CD4-positive, alpha-beta T cell treated with Interleukin-1 beta for 1 hour (primary cell): ENCODE measurements at places on chromosomes 1 and 21.

DNA sequence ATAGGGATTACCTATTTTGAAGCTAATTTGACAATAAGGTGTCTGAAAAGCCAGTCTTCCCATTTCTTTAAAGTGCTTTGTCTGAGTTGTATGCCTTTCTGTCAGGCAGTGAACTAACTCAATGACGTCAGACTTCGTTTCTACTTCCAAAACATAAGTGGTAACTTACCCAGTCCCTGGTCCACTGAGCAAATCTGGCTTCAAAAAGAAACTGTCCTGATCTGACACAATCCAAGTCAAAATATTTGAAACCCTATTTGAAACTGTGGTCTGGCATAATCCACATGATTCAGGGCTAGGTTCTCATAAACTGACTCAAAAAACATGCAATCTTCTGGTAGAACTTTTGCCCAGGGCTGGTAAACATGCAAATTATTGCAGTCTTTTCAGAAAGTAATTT lies 34.0 kb downstream of the DIRAS3 start:
- DNase-seq: no peak

DNA sequence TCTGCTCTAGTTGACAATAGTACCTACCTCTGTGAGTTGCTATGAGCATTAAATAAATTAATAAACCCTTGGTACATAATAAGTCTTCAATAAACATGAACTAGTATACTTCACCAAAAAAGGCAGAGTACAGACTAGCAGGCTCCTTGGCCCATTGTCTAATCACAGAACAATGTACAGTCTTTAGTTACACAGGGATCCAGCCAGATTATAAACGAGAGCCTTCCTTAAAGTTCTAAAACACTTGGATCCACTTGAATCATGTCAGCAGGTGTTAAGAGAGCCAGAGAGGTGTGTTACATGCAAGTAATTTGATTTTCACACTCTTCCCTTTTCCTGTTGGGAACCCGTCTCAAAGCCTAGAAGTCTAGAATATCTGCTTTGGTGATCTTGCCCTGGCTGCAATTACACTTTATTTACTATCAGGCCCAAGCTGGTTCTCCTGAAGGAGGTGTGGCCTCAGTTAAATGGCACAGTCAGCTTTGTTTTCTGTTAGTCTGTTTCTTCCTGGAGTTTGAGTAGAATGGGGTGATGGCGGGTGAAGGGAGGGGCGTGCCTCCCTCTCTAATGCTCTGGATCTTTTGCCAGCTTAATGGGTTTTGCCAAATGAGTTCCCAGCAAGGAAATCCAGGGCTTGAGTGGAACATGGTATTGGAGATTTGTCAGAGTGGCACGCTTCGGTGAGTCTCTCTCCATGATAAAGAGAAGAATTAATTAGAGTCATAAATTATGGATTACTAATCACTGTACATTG lies 570.9 kb upstream of the CAMK1G start:
- no peak for DNase-seq

GRCh38 chr1:85569737-85570404 lies 10.7 kb upstream of the CCN1 start:
- no peak for DNase-seq

GRCh38 chr1:58434181-58434580 lies 112.3 kb downstream of the OMA1 start:
- no peak for DNase-seq

GRCh38 chr1:230907472-230908205 lies 39.3 kb upstream of the C1orf198 start:
- DNase-seq: no peak

- DNase-seq: no peak
These were observed 45.2 kb downstream of the WDR4 start for GRCh38 chr21:42833859-42834725.

GRCh38 chr1:172895761-172896160 lies 155.0 kb downstream of the TNFSF18 start:
- no peak for DNase-seq

DNA sequence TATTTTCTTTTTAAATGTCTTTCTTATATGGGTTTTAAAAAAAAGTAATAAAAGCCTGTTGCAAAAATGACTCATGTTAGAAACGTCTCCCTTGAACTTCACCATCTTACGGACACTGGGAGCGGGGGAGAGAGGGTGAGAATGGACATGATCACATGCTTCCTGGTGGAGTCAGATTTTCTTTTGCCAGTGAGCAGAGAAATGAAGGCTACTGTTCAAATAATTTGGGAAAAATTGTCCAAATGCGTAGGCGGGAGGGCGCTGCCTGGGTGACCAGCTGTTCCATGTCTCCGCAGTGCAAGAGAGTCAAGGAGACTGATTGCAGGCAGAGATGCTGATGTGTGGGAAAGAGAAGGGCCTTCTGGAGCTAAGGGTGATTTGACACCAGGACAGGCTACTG lies 23.1 kb downstream of the EIF2D start:
- no peak for DNase-seq

- no peak for DNase-seq
These were observed 14.1 kb downstream of the TMCO4 start for GRCh38 chr1:19785660-19786059.

DNA sequence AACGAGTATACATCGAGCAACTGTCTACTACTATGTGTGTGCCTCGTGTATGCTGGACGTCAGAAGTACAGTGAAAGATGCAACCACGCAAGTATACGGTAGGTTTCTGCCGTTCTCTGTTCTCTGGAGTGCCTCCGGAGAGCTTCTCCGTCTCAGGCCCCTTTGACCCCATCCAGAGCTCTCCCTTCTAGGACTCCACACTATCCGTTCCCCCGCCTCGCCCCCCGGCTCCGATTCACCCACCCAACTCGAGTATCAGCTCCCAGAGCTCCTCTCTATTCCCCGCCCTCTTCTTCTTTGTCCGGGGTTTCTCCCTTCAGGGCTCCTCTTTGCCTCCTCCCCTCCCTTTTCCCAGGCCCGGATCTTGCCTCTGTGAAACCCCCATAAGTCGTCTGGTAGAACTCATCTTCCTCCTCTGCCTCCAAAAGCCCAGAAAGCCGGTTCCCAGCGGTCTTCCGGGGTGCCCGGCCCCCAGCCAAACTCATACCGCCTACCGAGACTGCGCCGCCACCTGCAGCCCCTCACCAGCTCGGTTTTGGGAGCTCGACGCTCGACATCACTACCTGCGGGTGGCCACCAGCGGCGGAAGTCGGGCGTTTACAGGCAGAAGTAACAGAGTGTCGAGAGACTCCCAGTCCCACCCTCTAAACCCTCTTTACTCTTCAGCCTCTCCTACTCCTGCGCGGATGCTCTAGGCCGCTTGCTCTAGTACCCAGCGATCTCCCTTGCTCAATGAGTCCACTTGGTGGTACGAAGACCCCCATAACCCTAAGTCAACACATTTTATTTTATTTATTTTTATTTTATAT lies at the start of gene VPS72:
VPS72 (minus strand) TSS at position 561 of the 809 bp plus-strand sequence; CDS start at position 485, 76 bp downstream.
- DNase-seq: peak; percentile 85

GRCh38 chr1:16927711-16928485 lies 6.2 kb downstream of the CROCC start:
- DNase-seq: no peak

DNA sequence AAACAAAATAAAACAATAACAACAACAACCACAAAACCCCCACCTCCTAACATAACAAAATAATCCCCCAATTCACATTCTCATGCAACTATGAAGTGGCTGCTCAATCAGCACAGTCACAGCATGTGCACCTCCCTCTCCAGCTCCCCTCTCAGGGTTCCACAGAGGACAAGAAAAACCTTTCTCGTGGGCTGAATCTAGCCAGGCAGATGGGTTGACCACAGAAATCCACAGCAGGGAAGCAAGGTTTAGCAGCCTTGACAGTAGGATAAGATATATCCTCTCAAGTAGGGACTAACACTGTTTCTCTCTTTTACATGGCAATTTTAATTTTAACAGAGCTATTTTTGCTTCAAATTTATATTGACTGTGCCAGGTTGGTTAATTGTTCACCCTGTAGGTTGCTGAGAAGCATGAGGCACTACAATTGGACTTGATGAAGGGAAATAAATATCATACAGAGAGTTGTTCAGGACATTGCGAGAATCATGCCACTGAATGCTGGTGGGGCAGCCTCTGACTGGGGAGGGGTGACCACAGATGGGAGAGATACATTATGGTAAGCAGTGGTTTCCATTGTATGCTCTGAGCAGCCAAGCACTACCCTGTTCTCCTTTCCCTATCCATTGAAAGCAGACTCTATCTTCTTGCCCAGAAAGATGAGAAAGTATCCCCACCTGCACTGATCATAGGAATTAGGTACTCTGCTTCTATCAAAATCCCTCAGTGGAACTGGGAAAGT lies 535.1 kb downstream of the DPYD start:
- DNase-seq: no peak

- no peak for DNase-seq
These were observed 49.0 kb downstream of the SIM2 start for GRCh38 chr21:36747815-36748383.

GRCh38 chr1:153348511-153349362 lies at the start of gene PGLYRP4:
Gene PGLYRP4, minus strand, starts transcription at chr1:153348841. Its CDS starts 909 bp downstream, at chr1:153347932.
- no peak for DNase-seq

DNA sequence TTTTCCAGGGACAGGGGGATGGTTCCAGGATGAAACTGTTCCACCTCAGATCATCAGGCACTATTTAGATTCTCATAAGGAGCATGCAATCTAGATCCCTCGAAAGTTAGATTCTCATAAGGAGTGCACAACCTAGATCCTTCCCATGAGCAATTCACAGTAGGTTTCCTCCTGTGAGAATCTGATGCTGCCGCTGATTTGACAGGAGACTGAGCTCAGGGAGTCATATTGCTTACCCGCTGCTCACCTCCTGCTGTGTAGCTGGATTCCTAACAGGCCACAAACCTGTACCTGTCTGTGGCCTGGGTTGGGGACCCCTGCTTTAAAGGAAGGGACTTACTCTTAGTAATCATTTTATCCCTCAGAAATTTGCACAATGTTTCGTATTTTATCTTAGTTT lies 9.3 kb downstream of the CTH start:
- DNase-seq: no peak

DNA sequence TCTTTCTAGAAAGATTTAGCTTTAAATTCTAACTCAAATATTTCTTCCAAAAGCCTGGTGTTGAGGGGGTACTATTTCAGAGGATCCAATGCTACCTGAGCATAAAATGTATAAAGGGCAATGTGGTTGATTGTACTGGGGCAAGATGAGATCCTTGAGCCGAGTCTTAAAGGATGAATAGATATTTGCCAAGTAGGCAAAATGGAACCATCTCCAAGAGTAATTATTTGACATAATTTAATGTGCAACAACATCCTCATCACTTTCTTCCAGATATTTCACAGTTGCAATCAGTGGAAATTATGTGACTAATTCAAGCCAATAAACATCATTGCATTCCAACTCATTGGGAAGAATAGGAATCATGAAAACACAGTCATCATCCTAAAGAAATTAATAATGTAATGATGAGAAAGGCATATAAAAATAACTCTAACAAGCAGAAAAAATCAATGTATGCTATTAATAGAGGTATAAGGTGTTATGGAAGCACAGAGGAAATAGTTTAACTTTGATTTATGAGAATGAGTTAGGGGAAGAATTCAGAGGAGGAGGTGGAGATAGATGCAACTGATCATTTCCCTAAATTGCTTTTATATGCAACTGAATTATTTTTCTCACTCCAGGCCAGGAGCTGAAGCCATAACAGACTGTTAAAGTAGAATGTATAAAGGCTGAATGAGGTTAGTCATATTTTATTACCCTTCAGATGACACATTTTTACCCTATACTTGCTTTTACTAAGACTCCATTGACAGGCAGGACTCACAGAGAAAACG lies 30.0 kb upstream of the RGS4 start:
- no peak for DNase-seq

GRCh38 chr1:27543284-27543683 lies 53.3 kb upstream of the WASF2 start:
- DNase-seq: no peak

GRCh38 chr1:154730259-154730658 lies 122.3 kb upstream of the ADAR start:
- no peak for DNase-seq

DNA sequence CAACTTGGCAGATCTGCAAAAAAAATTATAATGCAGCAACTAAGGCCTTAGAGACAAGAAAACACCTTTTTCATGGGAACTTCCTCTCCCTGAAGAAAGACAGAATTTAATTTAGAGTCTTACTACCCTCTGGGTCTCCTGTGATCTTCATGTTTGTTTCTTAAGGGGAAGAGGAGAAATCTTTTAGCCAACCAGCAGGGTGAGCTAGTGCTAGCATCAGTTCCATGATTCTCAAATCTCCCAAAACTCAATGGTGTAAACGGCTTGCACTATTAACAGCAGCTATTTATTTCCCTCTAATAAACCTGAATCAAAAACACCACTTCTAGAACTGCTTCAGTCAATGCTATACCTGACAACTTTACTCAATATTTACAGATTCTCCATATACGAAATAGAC lies 3.8 kb downstream of the ZNF644 start:
- peak; percentile 30 for DNase-seq

GRCh38 chr1:82920418-82921248 lies 1078.3 kb downstream of the TTLL7 start:
- DNase-seq: no peak

DNA sequence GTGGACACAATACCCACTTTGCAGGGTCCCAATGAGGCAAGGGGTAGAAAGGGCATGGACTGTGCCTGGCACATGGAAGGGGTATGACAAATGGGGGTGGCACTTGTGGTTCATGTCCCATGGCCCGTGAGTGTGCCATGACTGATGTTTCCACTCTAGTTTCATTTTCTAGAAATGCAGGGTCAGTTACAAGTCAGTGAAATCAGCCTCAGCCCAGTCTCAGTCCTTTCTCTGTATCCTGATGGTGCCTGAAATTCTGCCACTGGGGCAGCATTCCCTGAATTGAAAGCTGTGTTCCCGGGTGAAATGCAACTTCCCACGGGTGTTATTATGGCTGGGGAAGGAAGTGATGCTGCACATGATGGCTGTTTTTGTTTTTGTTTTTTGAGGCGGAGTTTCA lies 110.8 kb upstream of the ZBTB40 start:
- DNase-seq: no peak

DNA sequence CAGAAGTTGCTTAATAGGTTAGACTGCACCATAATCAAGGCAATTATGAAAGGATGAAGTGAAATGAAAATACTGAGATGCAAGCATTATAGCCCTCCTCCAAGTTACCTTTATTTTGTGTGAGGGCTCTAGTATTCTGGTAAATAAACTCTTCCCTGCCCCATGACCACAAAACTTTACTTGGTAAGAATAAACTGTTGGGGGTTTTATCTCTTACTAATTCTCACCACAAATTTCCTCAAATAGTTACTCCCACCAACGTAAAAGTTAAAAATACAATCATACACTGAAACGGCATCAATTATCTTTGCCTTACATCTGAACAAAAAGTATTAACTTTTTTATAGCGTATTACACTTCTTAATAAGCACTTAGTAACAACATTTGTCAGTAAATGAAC lies 29.5 kb downstream of the C21orf91 start:
- DNase-seq: no peak

DNA sequence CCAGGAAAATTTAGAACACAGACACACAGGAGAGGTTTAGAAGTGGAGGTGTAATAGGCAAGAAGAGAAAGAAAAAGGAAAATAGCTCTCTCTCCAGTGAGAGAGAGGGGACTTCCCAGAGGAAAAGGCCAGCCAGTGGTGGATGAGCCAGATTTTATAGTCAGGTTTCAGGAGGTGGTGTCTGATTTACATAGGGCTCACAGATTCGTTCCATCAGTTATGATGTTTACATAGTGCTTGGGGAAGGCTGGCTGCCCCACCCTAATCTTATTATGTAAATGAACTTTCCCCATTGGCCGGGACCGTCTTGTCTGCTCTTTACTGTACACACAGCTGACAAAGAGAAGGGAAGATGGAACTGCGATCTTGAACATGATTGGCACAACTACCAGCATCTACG lies 797.3 kb downstream of the PLA2G4A start:
- DNase-seq: no peak

- DNase-seq: no peak
These were observed 24.4 kb upstream of the PAXBP1 start for GRCh38 chr21:32795802-32796559.

- no peak for DNase-seq
These were observed 25.6 kb downstream of the DPYD start for GRCh38 chr1:97895278-97895677.
